ENCODE measurements at places on chromosomes 1 and 21.

DNA sequence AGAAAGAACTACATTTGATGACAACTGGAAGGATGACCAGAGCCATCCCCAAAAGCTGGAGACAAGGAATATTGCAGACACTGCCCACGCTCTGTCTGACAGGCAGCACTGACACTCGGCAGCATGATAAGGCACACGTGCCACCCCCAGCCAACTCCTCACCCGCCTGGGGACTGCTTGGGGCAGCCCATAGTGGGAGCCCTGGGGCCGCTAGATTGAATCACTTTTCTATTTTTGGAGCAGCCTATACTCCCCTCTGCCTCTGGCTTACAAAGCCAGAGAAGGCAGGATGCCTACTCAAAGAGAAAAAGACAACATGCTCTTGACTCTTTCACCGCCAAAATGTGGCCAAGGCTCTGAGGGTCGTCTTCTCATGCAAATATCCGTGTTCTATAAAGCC, 1.3 kb downstream of the SMG5 start:
- DNase-seq = no peak

DNA sequence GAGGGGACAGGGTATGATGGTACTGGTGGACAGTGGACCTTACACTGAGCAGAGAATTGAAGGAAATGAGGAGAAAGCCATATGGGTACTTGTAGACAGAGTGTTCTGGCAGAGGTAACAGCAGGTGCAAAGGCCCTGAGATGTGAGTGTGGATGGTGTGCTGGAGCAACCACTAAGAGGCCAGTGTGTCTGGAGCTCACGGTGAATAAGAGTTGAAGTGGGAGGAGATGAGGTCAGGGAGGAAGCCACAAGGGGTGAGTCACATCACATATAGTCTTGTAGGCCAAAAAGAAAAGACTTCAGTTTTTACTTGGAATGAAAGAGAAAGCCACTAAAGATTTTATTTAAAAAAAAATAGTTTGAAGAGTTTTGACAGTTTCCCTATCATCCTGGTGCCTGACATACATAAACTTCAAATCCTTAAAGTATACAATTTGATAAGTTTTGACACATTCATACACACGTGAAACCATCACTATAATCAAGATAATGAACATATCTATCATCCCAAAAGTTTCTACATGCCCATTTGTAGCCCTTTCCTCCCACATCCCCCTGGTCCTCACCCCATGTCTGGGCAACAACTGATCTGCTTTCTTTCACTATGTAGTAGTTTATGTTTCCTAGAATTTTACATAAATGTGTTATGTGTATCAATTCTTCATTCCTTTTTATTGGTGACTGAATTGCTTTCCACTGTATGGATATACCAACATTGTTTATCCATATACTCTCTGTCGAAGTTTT, 148.4 kb downstream of the GPATCH2 start:
- DNase-seq = no peak

GRCh38 chr1:25737130-25737529, 62.9 kb upstream of the SELENON start:
- peak; percentile 27 for DNase-seq

DNA sequence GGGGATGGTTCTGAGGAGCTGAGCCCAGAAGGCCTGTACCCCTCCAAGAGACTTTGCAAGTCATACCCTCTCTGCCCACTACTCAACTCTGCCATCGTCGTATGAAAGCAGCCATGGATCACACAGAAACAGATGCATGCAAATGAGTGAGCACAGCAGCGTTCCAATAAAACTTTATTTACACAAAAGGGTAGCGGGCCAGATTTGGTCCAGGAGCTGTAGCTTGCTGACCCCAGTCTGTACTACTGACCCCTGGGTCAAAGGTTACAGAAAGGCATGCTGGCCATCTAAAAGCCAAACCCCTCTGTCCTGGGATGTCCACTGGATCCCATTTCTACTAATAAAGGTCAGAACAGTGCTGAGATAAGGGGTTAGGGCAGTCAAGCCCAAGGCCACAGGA, 8.8 kb upstream of the AGTRAP start:
- no peak for DNase-seq

DNA sequence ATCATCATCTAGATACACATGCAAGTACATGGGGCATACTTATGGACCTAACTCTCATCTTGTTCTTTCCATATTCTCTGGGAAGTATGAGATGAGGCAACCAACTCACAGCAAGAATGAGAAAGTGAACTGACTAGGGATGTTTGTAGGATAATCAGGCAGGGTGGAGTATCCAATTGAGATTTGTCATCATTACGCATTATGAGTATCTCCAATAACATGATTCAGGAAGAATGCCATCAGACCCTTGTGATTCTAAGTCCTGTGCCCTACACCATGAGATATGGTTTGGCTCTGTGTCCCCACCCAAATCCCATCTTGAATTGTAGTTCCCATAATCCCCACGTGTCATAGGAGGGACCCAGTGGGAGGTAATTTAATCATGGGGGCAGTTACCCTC, 154.0 kb downstream of the SLC30A10 start:
- no peak for DNase-seq

DNA sequence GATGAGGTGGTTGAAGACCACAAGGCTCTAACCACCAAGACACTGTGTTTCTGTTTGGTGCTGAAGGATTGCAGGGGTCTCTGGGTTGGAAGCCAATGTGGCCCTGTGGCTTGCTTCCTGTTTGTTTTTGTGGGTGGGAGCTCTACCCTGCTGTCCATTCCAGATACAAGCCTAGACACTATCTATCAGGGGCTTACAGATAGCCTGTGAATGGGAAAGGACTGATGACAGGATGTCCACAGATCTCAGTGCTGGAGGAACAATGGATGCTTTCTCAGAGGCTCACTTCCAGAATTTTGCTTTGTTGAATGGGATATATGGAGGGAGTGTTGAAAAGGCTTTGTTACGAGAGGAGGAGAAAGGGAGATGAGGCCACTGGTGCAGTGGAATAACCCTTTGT, 69.7 kb downstream of the NOS1AP start:
- DNase-seq = no peak

GRCh38 chr1:58922302-58923089, 138.6 kb upstream of the JUN start:
- DNase-seq = peak; percentile 76

DNA sequence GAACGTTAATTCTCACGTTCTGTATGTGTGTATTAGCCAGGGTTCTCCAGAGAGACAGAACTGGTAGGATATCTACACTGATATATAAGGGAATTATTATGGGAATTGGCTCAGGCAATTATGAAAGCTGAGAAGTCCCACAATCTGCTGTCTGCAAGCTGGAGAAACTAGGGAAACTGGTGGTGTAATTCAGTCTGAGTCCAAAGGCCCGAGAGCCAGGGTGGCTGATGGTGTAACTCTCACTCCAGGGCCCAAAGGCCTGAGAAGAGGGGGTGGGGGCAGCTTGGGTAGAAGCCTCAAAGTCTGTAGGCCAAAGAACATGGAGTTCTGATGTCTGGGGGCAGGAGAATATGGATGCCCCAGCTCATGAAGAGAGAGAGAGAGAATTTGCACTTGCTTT, 13.3 kb upstream of the VASH2 start:
- no peak for DNase-seq

- DNase-seq = no peak
Observed at GRCh38 chr1:20819818-20820217, 32.7 kb upstream of the HP1BP3 start.

GRCh38 chr1:116710420-116711262, 43.1 kb upstream of the IGSF3 start:
- DNase-seq = no peak

DNA sequence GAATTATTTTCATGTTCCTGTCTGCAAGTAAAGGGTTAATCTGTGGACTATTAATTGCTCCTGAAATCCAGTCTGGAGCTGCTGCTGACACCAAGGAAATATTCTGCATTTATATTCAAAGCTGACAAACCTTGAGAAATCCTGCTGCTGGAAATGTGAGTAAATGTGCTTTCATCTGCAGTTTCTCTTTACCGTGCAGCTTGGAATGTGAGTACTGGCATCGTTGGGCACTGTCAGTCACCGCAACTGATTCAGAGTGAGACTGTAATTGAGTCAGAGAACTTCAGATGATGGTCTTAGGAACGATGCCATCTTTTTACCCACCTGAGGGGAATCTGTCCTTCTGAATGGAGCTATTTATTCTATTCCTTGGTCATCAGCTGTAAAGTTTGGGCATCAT, 420.6 kb downstream of the SIPA1L2 start:
- DNase-seq = no peak

DNA sequence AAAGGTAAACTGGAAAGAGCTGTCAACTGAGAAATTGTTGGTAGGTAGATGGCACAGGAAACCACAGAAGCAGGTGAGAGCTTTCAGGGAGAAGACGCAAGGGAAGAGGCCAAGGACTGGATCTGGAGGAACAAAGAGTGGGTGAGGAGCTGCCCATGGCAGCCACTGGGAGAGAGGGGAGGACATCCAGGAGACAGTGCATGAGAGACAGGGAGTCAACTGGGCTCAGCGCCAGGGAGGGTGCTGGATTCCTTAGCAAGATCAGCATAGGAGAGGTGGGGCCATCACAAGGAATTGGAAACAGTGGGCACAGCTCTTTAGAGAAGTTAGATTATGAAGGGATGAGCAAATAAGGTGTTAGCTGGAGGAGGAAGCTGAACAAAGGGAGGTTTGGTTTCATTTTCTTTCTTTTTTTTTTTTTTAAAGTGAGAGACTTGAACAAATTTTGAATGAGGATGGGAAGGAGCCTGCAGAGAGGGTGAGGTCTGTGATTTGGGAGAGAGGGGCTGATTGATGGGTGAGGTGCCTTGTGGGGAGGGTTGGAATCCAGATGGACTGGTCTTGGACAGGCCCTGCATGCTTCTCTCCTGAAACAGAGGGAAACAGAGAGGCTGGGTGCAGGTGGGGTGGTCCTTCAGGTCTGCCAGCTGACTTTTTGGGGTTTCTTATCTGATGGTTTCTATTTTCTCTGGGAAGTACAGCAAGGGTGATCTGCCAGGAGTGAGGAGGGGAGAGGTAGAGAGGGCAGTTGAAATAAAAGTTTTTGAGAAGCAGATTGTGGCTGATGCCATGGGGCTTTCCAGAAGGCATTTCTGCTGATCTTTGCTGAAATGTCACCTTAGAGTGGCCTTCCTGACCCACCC, 5.4 kb downstream of the CYP4B1 start:
- DNase-seq = no peak

DNA sequence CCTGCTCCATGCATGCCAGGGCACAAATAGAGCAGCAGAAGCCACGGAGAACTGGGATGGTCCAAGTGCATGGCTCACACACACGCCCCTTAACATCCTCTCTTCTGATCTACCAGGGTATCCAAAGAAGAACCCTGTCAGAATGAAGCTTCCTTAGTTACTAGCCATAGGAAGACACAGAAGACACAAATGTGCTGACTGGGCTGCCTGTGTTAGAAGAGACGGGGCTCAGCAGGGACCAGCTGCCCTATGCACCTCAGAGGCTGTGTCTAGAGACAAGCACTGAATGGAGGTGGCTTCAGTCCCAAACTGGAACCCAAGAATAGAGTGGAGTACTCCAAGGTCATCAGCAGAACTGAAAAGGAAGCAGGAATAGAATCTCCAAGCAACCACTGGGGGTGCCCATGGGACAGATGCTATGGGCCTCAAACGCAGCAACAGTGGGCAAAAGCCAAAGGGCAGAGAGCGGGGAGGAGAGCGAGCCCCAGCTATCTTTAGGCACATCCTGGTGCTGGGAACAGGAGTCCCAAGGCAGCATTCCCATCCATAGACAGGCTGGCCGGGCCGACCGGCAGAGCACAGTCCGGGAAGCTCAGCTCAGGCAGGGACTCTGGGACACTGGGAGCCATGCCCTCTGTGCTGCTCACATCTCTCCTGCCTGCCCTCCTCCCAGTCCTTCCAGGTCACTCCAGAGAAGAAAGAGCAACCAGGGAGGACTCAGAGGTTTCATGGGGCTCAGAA, 9.5 kb downstream of the SLC6A9 start:
- no peak for DNase-seq

GRCh38 chr1:161727256-161727924, 6.0 kb downstream of the FCRLB start:
- DNase-seq = no peak

DNA sequence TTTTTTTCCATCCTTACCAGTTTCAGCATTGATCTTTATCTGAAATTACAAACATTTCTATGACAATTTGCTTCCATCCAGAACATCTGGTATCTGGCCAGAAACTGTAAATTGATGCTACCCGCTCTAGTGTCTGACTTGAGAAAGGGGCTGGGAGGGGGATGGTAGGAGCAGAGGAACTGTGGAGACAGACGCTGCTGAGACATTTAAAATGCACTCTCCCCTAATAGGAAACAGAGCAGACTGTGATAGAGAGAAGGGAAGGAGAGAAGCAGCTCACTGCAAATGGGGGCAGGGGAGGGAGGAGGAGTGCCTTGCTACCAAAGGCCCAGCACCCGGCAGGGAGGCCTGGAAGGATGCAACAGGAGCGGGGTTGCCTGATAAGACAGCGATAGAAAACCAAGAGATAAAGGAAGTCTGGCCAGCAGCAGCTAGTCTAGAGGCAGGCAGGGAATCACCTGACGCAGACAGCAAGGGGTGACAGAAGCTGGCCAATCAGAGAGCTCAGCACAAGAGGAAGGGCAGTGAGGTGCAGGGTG, 195.5 kb upstream of the NFIA start:
- no peak for DNase-seq

- peak; percentile 81 for DNase-seq
Observed at GRCh38 chr1:164611754-164612642, 53.0 kb downstream of the PBX1 start.

- DNase-seq = no peak
Observed at GRCh38 chr1:77200806-77201205, 18.4 kb downstream of the PIGK start.

DNA sequence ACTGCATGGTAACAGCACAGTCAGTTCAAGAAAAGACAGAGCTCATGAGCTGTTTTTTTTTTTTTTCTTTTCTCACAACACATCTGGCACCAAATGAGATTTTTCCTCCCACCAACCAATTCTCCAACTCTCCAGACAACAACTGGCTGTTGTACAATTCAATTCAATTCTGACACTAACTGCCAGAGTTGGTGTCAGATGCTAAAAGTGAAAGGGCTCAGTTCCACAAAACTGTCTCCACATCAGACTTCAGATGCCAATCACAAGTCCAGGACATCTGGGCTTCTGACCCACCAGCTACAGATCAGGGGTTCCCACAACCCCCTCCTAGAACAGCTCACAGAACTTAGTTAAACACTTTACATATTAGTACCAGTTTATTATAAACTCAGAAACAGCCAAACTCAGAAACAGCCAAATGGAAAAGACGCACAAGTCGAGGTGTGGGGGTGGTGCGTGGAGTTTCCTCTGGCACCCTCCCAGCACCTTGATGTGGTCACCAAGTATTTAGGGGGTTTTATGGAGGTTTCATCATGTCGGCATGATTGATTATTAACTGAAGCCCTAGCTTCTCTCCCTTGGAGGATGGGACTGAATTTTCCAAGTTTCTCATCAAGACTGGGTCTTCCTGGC, 39.2 kb upstream of the LRRC8D start:
- DNase-seq = no peak

Measured in body of pancreas (tissue), 4 donors.